ENCODE measurements at places on chromosomes 5 and 9.
A peak's percentile ranks its signal among the peaks of the same experiment; 100 is the strongest.

DNA sequence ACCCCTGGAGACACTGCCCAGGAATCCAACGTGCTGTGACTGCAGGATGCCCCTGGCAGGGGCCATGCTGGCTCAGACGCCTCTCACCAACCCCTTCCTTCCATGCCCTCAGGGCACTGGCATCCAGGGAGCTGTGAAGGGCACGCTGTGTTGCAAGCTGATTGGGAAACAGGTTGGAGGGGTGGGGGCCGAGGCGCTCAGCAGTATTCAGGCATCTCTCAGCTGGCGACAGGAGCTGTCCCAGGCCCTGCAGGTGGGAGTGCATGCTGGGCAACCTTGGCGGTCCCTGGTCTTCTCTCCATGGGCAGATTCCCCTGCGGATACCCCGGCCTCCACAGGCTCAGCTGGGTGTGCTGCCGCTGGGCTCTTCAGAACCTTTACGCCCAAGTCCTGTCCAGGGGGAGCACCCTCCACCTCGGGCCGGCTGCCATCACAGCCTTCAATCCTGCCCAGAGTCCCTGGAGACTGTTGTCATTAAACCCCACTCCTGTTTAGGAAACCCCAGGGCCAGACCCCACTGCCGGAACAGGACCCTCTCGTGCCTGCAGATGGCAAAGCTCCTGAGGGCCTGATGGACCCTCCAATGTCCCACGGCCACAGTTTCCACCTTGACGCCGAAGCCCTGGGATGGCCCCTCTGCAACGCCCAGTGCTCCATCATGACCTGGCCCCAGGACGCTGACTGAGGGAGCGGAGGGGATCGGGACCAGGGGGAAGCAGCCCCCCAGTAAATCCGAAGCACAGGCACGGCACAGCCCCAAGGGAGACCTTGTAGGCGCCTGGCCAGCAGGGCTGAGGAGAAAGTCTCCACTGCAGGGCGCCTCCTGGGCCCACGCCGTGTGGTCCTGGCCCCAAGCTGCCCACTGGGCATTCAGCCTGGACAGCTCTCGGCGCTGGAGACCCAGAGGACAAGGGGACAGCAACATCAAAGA is 9.3 kb downstream of the TPPP start:
- no peak for DNase-seq

- no peak for DNase-seq
These were observed 215.4 kb downstream of the GLIS3 start for GRCh38 chr9:4084435-4084818.

DNA sequence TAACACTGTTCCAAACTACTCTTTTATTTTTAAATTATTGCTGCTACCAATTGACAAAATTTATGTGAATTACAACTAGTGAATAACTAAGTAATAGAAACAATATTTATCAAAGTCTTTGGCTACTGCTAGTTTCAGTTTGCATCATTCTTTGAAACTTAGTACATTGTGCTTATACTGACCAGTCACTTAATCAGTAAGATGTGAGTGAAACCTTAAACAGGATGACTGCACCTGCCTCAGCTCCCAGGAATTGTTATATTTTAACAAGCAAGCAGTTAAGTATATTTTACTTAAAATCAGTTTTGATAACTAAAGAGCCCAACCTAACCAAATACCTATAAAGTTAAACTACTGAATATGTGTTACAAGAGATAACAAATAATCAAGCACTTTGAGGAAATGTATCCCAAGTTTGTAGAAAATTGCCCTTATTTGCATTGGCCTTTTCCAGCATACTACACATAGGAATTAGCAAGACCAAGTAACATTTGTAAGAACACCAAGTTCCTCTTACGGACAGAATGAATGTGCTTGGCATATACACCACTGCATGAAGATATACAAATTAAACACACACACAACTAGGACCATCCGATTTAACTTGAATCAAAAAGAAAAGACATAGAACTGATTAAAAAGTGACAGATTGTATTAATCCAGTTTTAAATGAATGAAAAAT is 545.5 kb upstream of the DAB2 start:
- no peak for DNase-seq

DNA sequence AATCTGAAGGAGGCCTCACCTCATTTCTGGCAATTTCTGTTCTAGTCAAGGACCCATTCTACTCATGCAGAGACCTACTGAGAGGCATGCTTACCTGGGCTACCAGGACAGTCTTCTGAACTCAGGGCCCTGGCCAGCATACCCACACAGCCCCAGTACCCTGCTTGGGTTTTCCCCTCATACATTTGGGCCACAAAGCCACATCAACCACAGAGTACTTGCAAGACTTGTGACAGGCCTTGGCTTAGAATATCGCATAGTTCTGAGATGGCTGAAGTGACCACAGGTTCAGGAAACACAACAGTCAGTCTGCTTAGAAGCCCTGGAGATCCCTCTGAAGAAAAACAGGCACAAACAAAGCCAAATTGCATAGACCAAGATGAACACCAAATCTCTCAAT is 758.8 kb upstream of the CDH9 start:
- DNase-seq = no peak

- DNase-seq = no peak
These were observed 159.3 kb downstream of the SYK start for GRCh38 chr9:90960941-90961340.

DNA sequence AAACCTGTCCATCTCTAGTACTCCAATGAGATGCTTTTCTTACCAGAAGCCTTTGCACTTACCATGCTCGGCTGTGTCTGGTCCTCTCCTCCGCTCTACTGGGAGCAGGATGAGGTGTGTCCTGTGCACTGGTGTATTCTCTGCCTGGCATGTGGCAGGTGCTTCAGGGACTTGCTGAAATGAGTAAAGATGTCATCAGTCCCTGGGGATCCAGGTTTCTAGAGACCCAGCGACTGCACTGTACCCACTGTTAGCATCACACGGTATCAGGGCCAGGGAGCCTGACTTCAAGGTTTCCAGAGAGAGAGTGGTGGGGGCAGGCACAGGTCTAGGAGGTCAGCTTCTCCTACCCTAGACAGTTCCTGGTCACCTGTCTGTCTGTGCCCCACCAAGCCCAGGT is 10.5 kb downstream of the PTTG1 start:
- no peak for DNase-seq

- DNase-seq = no peak
These were observed 24.7 kb upstream of the RXRA start for GRCh38 chr9:134301387-134302129.

DNA sequence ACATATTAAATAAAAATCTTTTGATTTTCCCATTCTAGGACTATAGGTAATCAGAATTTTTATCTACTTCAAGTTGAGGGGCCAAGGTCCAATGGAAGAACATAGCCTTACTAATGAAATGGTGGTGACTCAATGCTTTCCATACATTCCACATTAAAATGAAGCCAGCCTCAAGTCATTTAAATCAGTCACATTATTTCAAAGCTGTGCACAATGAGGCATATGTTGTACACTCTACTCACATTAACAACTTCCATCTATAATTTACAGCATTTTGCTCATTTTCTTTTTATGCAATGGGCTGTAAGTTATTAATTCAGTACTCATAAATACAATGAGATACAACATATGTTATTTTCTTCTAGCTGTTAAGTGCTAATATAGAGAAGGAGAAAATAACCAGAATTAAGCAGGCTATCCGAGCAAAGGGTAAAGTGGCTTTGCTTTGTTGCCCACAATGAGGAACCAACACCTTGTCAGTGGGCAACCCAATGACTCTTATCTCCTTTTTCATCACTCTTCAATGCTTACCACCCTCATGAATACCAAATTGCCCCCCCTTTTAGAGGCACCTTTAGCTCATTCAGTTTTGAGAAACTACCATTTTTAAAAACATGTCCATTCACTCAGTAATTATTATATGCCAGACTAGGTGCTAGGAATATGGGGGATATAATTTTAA is 52.4 kb downstream of the TTLL11 start:
- no peak for DNase-seq

DNA sequence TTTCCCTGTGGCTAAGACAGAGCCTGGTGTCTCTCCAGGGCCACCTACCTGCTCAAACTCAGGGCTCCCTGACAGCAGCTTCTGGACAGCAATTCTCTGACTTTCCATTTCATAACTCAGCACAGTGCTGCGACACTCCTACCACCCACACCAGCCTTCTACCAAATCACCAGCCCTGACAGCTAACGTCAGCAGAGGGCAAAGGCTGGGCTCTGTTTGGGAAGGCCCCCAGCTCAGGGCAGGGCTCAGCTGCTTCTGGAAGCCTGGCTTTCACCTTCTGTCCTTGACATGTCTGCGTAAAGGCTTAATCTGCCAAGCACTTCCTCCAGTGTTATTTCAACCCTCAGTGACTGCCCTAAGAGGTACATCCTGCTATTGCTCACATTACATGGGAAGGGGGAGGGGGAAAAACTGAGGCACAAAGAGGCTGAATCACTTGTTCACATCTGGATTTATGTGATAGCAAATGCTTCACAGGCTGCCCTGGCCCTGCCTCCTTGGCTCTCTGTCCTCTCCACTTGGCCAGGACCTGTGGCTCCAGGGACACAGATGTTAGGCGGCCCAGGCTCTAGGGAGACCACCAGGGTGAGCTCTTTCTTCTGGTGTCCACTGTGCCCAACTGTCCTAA is 102.5 kb upstream of the PANK3 start:
- no peak for DNase-seq

DNA sequence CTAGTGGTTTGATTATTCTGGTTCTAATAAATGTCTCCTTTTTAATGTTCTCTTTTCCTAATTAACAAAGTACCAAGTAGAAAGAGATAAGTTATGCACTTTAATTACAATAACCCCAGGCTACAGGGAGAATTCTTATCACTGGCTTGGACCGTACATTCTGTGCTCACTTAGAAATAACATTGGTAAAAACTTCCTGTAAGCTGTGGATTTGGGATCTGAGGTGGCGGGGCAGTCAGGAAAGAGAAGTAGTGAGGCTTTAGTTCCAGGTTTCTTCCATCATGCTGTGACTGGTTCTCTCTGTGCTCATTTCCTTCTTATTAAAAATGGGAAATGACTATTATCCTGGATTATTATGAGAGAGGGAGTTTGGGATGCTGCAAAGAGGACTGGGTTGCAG is 142.0 kb downstream of the EGFLAM start:
- no peak for DNase-seq

GRCh38 chr5:72154076-72154756 is 46.9 kb downstream of the MAP1B start:
- no peak for DNase-seq

GRCh38 chr5:1357946-1358725 is 13.2 kb upstream of the CLPTM1L start:
- no peak for DNase-seq

- no peak for DNase-seq
These were observed 17.9 kb downstream of the COL15A1 start for GRCh38 chr9:98961513-98962180.

DNA sequence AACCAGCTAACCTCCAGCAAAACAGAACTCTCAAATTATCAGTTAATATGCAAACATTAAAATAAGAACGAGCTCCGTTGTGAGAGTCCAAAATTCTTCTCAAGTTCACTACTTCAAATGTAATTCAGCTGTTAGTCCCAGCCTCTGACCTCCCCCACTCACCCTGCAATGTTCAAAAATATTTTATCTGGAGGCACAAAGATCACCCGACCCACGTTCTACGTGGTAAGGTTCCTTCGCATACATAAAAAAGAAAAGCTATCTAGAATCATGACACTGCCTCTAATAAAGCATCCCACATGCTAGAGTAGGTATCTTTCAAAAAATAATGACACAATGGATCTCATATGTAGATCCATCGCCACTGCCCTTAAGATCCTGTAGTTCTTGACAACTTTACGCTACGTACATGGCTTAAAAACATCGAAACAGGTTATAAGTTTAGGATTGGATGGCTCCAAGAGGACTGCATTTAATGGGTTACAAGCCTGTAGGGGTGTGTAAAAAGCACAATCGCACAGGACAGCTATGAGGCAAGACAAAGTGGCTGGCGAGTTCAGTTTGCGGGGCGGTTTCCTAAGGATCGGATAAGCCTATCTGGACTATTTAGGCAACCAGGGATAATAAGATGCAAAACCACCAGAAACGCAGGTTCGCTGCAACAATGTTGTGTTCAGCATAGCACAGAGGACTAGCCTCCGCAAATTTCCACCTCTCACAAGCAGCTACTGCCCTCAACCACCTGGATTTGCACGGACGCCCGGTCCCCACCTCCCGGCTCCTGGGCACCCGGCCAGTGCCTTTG is 969 bp downstream of the CLK4 start:
- no peak for DNase-seq

GRCh38 chr5:32583582-32584232 is 1.6 kb upstream of the SUB1 start:
- no peak for DNase-seq

GRCh38 chr5:123610665-123611405 is 98.9 kb downstream of the CSNK1G3 start:
- DNase-seq = peak; percentile 32

DNA sequence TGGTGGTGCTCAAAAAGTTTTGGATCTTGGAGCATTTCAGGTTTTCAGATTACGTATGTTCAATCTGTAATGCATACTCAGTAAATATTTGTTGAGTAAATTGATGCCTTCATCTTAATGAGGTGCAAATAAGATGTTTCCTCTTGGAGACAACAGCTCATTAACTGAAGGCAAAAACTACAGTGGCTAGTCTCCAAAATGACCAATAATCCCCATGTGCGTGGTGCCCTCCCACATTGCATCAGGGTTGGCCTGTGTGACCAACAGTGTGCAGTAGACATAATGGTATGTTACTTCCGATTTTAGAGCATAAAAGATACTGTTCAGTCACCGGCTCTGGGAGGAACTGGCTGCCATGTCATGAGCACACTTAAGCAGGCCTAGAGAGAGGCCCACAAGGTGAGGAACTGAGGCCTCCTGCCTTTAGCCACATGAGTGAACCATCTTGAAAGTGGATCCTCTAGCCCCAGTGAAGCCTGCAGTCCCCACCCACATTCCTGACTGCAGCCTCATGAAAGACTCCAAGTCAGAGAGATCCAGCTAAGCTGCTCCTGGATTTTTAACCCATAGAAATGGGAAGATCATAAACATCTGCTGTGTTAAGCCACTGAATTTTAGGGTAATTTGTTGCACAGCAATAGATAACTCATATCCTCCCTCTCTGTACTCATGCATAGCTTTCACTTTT is 55.7 kb downstream of the LIFR start:
- DNase-seq = no peak

DNA sequence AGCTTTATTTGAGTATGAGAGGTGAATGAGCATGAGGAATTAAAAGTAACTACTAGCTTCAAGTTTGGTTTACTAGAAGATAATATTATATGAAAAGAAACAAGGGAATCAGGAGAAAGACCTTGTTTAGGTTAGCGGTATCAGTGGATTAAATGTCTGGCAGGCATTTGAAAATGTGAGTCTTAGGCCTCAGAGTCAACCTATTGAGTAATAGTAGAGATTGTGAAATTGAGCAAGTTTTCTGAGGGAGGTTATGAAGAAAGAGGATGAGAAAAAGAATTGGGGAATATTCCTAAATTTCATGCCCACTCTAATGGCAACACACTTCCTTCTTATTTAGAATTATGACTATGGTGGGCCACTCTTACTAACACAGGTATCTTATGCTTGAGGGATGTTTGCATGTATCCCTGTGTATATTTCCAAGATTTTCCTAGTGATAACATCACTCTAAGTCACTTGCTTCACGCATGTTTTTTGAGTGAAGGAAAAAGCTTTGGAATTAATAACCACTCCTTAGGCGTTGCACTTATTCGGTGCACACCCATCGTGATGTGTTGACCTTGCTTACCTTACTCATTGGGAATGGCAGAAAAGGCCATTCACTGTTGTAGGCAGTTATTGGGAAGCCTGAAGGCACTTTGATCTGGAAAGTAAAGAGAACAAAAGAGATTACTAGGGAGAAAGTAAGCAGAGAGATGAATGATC is 8.2 kb upstream of the ELL2 start:
- no peak for DNase-seq

Data from keratinocyte (primary cell).